ENCODE measurements at places on chromosomes 1 and 21.

GRCh38 chr1:10745886-10746455 lies 50.5 kb downstream of the CASZ1 start:
- DNase-seq, result no peak

- DNase-seq, result no peak
Observed at GRCh38 chr1:29677028-29678024, 441.0 kb downstream of the PTPRU start.

DNA sequence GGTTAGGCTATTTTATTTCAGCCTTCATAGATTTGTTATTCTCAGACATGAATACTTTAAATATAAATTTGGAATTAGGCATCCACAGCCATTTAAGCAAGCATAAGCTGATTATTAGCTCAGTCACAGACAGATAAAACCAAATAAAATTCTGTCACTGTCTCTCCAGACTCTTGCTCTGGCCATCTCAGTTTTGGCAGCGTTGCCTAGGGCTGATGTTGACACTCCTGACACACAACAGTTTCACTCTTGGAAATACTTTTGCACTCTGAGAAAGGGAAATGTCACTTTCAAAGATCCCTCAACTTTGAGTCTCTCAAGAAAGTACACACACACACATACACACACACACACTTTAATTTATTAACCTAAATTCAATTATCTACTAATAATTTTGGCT lies 372.7 kb downstream of the BRINP3 start:
- DNase-seq, result no peak

DNA sequence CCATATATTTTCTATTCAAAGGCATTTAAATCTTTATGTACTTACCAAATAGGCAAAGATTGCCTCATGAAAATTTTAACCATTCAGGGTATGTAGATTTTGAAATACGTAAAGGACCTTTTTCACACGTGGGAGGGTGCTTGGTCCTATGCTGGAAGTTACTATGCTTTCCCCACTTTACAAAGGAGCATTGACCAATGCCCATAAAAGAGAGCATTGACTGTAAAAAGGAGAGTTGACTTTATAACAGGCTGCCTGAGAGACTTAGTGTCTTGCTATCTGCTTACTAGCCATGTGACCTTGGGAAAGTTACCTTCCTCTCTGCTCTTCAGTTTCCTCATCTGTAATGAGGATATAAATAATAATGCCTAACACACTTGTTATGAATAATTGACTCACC lies 346.5 kb downstream of the USH2A start:
- DNase-seq, result no peak

GRCh38 chr1:217322834-217323233 lies 308.1 kb downstream of the GPATCH2 start:
- DNase-seq, result peak; percentile 53

DNA sequence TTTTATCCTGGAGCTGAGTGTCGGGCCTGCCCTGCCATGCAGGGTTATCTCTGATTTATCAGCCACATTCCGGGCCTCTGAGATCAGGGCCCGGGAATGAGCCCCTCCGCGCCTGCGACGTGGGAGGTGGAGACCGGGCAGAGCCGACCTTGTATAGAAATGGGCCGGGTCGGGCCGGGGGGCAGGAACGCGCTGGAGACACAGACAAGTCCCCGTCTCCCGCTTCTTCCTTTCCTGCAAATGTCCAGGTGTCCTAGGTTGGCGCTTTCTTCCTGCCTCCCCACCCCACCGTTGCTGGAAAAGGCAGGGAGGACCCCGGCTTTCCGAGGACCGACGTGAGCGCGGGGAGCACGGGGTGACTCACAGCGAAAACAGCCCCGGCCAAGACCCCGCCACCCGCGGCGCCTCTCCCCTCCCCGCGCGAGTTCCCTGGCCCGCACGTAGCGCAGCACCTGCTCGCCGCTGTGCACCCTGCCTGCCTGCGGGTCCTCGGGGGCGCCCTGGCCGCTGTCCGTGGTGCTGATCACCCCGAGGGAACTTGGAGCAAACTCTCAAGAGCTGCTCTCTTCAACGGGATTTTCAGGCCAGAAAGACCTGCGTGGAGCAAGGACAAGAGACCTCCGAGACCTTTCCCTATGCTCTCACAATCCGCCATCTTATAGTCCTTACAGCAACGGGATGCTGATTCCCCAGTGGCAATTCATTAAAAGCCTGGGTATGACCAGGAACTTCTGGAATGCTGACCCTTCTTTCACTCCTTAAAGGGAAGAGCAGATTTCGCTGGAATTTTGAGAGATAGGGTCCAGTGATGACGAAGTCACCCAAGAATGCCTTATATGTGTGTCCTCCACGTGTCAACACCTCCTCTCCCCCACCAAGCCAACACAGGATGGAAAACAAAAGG lies 475 bp upstream of the NPPB start:
- peak; percentile 67 for DNase-seq

- no peak for DNase-seq
Observed at GRCh38 chr1:12616709-12617373, 1.2 kb downstream of the DHRS3 start.

DNA sequence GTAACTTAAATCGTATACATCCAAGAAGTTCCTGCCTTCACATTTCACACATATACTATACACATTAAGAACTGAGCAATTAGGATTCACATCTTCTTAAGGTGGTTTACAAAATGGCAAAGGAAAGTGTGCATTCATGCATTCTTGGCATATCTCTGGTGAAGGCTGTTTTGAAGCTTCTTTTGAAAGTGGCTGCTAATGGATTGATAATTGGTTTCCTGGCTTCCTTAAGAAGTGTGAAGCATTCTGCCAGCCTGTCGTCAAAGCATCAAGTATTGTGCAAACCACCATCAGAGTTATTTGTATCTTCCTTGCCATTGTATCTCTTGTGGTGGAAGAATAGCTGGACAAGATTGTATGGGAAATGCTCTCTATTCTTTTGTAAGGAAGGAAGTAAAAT lies 95.1 kb upstream of the HMGB4 start:
- no peak for DNase-seq

DNA sequence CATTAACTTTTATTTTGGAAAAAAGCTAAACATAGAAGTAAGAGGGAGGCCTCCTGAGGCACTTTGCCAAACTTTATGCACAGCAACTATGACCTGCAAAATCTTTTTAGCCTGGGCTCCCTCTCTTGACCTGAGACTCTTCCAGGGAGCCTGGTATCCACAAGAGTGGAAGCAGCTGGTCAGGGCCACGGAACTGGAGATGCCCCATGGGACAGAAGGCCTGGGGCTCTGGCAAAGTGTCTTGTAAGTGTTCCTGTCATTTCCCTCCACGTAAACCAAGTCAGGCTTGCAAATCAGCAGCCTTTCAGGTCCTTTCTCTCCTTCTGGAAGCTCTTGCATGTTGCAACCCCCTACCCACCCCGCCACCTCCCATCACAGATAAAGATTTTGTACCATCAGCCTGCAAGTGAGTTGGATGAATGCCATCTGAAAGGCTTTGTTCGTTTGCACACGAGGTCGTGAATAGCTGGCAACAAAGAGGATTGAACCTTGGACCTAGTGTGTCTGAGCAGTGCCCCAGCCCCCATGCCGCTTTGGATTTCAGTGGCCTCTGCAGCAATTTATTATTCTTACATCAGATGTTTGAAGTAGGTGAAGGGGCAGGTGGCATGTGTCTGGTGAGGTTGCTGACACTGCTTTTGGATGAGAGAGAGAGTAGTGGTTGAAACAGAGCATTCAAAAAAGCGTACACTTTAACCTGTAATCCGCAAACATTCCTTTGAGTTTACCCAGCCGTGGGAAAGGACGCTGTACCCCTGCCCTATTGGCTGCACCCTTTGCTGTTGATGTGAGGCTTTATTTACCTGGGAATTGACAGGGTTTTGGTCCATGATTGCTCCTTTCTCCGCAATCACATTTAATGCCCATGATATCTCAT lies 91.6 kb downstream of the GALNT2 start:
- no peak for DNase-seq

DNA sequence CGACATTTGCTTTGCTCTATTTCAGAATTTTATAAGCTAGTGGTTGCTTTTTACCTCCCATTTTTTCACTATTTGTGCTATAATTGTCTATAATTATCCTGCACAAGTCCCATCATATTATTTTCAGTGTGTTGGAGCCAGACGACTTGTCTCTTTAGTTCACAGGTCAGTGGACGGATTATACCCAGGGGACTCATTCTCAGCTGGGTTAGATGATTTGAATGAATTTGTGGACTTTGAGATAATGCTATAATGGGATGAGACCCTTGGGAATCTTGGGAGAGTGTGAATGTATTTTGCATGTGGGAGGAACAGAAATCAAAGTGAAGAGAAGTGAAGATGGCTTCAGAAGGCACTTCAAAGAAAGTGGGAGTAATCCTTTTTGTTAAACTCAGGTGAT lies 31.5 kb upstream of the KCNK1 start:
- DNase-seq, result no peak

- DNase-seq, result no peak
Observed at GRCh38 chr1:211257826-211258225, 1.3 kb upstream of the RCOR3 start.

DNA sequence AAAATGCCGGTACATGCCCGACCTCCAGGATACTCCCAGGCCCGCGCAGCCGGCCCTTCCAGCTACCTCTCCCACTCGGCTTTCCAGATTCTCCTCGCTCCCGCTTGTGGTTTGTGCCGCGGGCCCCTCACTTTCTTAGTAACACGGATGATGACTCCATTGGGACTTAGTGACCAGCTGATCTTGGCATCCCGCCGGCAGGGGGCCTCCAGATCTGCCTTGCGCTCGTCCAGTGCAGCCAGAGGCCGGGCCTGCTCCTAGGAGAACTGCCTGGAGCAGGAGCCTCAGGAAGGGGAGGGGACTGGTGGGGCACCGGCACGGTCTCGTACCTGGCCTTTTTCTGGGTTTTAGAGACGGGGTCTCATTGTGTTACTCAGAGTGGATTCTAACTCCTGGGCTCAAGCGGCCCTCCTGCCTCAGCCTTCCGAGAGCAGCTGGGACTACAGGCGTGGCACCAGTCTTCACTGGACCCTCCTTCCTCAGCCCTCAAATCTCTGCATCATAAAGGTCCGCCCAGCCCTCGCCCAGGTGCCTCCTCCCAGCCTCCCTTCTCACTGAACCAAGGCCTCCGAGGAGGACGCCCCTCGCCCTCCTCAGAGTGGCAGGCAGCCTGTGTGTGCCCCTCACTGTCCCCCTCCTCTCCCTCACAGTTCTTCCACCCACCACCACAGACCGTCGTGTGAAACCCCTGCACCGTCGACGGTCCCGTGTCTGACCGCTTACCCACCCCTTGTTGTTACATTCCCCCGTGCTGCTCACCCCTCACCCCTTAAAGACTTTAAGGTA lies 78.6 kb downstream of the SLC25A24 start:
- DNase-seq, result no peak
